NCI-H1092 (cell line): ENCODE measurements at places on chromosomes 2 and 18.

DNA sequence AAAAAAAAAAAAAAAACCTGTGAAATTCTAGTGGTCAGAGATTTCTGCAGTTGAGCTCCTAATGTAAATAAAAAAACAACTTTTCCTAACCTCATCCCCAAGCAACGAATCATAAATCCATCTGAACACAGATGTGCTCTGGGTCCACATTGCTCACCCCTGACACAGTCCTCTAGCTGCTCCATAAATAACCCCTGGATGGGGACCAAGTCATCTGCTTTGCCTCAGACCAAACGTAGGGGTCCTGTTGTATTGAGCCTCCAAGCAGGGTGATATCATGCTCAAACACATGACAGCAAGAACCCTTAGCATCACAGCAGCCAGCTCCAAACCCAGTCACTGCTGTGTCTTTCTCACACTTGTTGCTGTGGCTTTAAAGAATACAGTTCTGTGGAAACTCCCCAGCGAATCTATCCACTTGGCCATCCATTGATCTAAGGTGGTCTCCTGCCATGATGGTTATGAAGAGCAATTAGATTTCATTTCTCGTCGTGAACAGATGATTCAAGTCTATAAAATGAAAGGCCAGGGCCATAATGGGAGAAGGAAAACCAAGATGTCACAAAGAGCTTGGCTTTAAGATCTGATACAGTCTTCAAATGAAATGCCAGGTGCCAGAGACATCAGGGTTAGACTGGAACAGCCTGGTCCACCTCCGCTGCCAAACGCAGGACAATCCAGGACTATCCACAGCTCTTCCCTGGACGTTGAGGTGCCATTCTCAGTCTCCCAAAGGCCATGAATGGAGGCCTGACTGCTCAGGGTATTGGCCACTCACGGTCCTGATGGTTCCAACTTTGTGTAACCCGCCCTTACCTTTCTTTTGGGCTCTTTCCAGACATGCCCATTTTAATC lies 39.0 kb downstream of the TBC1D8 start:
- no peak for DNase-seq

GRCh38 chr2:7502336-7502735 lies 585.1 kb downstream of the RNF144A start:
- no peak for DNase-seq

DNA sequence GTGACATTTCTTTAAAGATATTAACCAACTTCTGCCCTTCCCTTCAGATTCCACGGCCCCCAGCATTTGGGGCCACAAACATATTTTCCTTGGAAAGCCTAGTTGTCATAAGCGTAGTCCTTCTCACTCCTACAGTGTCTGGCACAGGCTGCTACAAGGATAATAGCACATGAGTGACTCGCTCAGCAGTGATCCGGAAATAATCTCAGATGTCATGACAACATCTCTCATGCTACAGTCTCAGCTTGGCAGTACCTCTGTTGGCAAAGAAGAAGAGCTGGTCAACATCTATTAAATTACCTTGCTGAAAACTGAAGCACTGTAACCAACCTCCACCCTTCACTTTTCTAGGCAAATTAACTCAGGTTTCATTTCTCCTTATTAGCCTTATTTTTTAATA lies 351.7 kb downstream of the RAD51AP2 start:
- DNase-seq = peak; percentile 66

GRCh38 chr2:71581026-71581425 lies 127.7 kb downstream of the DYSF start:
- no peak for DNase-seq

DNA sequence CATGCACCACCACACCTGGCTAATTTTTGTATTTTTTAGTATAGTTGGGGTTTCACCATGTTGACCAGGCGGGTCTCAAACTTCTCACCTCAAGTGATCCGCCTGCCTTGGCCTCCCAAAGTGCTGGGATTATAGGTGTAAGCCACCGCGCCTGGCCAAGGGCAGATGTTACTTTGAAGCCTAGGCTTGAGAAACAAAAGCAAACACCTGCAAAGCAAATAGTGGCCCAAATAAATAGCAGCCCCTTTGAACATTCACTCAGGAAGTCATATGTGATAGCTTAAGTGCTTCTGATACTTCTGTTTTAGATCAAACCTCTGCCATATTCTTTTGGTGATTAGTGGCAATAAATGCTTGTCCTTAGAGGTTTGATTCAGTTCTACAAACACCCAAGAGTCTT lies 404.5 kb upstream of the SMIM21 start:
- DNase-seq = no peak

DNA sequence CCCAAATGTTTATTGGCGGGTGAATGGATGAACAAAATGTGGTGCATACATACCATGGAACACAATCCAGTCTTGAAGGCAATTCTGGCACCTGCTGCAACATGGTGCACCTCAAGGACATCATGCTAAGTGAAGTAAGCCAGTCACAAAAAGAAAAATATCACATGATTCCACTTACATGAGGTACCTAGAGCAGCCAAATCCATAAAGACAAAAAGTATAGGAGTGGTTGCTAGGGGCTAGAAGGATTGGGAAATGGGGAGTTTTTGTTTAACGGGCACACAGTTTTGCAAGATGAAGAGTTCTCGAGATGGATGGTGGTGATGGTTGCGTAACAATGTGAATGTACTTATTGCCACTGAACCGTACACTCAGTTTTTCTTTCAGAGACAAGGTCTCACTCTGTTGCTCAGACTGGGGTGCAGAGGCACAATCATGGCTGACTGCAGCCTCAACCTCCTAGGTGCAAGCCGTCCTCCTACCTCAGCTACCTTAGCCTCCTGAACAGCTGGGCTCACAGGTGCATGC lies 90.9 kb upstream of the CERS6 start:
- DNase-seq = no peak

DNA sequence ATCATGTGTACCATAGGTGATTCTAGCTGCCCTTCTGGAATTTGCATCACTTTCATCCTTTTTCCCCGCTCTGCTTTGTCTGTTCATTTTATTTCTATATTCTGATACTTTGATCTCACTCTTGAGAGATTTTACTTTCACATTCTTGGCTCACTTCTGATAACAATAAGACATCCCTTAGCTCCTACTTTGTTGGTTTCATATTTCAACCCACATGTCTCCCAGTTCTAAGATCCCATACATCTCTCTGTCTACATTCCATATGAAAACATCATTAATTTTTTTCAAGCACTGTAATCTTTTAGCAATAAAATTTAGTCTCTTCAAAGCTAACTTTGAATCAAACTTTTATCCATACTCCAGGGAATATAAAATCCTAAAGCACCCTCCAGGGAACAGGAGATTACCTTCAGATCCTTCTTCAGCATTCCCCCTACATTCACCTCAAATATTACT lies 75.6 kb downstream of the COL3A1 start:
- DNase-seq = no peak

- no peak for DNase-seq
Observed at GRCh38 chr2:17864676-17865075, 13.8 kb upstream of the KCNS3 start.

GRCh38 chr2:12161085-12161484 lies 414.7 kb downstream of the LPIN1 start:
- DNase-seq = no peak

DNA sequence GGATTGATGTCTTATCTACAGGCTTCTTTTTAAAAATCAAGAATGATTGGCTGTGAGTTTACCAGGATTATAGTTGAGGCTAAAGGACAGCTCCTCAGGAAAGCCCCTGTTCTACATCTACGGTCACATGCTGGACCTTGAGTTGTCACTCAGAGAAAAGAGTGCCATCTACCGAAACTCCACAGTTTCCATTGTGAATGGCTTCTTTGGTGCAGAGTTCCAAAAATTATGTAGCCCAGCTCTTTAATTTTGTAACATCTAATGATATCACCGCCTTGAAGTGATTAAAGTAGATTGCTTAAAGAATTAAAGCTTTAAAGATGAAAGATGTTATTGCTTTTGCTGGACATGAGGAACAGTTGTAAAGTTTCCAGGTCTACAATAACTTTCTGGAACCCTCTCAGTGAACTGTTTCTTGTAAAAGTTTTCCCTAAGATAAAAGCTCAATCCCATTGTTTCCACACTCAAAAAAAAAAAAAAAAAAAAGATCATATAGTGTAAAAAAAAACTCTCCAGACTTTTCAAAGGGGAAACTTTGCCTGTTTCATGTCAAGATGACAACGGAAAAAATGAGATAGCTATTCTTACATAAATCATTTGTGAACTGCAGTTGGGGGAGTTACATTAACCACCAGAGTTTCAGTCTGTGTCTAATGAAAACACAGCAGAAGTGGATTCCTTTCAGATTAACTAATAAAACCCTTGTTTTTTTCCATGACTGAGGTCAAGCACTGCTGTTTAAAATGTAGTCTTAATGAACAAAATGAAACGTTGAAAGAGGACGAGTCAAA lies 4.3 kb downstream of the COL3A1 start:
- DNase-seq = no peak

GRCh38 chr2:152701198-152701597 lies 16.1 kb downstream of the PRPF40A start:
- no peak for DNase-seq

- no peak for DNase-seq
Observed at GRCh38 chr2:233974530-233975071, 57.4 kb downstream of the TRPM8 start.

GRCh38 chr2:230939691-230940470 lies 14.8 kb upstream of the GPR55 start:
- DNase-seq = no peak

DNA sequence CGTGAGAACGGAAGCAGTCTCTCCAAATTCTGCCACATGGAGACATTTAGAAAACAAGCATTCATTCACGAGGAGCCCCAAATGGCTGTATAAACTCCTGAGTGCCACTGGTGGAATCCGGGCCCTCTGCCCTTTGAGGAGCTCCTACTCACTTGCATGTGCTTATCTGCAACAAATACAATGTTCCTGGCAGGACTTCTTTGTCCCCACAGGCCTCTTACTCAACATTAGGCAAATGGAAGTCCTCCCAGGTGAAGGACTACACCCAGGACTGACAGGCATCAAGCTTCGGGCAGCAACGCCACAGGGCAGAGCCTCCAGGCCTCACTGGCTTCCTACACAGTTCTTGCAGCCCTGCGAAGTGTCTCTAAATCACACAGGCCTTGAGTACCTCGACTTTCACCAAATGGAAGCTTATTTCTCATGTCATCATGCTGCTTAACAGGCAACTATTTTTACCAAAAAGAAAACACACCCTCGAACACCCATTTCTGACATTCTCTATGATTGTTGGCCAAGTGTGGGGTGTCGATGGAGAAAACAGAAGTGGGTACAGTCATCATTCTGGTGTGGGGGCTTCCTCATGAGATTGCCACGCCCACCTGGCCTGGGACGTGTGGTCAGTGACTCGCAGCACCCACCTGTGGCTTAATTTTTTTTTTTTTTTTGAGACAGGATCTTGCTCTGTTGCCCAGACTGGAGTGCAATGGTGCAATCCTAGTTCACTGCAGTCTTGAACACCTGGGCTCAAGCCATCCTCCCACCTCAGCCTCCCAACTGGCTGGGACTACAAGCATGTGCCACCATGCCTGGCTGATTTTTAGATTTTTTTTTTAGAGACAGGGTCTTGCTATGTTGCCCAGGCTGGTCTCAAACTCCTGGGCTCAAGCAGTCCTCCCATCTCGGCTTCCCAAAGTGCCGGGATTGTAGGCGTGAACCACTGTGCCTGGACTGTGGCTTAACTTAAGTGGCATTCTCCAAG lies 186.8 kb upstream of the GLI2 start:
- DNase-seq = no peak

- no peak for DNase-seq
Observed at GRCh38 chr2:2812648-2813047, 481.6 kb upstream of the MYT1L start.

DNA sequence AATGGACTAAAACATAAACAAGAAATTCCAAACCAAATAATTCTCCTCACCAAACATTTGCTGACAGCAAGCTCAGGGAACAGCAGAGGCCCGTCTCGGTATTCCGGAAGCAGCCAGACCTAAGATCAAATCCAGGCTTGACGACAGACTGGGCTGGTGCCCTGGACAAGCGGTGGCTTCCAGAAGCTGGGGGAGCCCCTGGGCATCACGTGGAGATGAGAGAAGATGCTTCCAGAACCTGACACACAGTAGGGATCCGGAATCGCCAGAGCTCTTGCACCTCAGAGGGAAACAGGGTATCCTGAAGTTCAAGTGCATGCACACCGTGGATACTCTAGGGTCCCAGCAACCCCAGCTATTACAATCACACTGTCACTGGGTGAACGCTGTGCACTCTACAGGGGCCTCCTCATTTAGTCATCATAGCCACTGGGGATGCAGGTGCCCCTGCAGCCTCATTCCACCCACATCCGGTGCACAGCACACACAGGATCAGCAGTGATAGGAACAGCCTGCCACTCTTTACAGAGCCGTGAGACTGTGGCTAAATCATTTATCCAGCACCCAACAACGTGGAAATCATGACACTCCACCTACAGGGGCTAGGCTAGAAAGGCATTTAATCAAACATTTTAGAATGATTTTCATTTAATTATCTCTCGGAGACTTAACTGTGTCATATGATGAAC lies 102.6 kb downstream of the HDAC4 start:
- no peak for DNase-seq

DNA sequence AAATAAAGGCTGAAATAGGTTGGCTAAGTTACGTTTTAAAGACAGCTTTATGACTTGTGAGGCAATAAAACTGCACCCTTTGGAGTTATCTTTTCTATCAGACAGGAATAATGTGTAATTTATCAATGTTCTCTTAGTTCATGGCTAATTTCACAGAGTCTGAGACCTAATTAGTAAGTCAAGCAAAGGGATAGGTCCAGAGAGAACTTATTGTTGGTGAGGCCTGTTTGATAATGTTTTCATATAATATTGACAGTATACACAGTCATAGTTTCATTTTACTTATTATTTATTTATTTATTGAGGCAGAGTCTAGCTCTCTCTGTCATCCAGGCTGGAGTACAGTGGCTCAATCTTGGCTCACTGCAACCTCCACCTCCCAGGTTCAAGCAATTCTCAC lies 1.9 kb upstream of the IL36RN start:
- no peak for DNase-seq

GRCh38 chr18:67425672-67426071 lies 90.8 kb downstream of the DSEL start:
- DNase-seq = no peak

- peak; percentile 79 for DNase-seq
Observed at GRCh38 chr18:75065251-75066000, 143.5 kb downstream of the PTGR3 start.

DNA sequence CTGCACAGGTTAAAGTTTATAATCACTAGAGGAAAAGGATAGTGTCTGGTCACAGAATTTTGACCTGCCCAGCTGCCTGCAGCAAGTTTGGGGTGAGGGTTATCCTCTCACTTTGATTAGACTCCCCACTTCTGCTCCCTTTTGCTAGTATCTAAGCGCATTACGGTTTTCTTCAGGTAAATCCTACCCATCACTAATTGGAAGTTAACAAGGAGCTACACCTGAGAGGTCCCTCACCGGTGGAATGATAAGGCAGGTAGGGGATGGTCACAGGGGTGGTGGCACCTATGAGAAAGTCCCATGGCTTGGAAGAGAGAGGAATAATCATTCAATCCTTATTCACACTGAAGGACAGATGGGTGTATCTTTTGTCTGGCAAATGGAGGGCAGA lies 7.6 kb downstream of the BCL2 start:
- no peak for DNase-seq
